ENCODE measurements at places on chromosomes 13 and 19.

DNA sequence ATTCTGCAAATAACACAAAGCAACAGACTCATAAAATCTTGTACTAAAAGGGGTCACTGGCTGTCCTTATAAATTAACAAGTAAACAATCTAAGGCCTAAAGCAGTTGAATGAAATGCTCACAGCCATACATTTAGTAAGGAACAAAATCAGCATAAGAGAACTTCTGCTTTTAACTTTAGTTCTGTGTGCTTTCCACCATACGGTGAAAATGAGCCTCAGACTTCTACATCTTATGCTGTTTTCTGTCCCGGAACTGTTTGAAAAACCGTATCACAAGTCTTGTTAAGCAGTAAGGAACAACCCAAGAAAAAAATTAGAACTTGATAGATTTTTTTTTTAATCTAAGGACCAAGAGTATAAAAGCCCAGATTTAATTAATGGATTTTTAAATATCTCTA is 549.1 kb upstream of the MIR17HG start:
- no peak for DNase-seq

- DNase-seq = no peak
Observed at GRCh38 chr13:43339805-43340550, 316.6 kb downstream of the DNAJC15 start.

DNA sequence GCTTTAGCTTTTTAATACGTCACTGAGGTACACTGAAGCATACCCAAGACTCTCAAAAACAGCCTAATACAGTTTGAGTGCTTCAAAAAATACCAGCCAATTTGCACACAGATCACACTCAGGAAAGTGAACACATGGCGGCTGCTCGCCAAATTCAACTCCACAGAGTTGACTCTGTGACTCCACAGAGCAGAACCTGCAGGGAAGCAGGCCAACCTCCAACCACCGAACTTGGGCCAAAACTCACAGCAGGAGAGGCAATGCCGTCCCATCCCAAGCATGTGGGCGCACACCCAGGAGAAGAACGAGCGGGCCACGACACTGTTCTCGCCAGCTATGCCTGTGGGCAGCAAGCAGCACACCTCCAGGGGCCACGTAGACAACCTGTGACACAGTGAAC is 21.1 kb downstream of the ELL start:
- DNase-seq = no peak

DNA sequence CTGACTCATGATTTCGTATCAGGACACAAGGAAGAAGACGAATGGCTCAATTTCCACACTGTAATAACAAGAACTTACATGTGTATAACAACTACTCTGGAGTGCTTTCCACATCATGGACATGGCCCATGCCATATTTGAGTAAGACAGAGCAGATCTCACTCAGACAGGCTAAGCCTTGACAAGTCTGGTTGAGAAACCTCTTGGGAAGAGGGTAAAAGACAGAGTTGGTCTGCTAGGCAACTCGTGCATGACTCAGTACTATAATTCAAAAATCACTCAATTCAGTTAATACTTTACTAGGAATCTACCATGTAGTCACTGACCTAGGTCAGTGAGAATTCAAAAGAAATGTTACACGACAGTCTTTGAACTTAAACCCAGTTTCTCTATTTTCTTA is 5.7 kb upstream of the THSD1 start:
- DNase-seq = no peak

DNA sequence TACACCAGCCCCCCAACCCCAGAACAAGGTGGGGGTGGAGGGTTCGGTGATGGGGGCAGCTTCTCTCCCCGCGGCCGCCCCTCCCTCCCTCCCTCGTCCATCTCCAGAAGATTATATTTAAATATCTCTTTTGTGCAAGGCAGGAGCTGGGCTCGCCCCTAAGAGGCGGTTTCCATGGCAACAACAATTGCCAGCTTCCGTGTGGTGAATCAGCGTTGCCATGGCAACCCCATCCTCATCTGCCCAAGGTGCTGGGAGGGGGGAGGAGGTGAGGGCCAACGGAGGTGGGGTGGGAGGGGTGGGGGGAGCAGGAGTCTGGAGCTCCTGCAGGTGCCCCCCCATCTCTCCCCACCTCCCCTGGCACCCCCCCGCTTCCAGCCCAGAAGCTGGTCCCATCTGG is 46.4 kb downstream of the CELF5 start:
- peak; percentile 67 for DNase-seq

GRCh38 chr13:39306639-39307589 is 268.7 kb downstream of the NHLRC3 start:
- DNase-seq = no peak

DNA sequence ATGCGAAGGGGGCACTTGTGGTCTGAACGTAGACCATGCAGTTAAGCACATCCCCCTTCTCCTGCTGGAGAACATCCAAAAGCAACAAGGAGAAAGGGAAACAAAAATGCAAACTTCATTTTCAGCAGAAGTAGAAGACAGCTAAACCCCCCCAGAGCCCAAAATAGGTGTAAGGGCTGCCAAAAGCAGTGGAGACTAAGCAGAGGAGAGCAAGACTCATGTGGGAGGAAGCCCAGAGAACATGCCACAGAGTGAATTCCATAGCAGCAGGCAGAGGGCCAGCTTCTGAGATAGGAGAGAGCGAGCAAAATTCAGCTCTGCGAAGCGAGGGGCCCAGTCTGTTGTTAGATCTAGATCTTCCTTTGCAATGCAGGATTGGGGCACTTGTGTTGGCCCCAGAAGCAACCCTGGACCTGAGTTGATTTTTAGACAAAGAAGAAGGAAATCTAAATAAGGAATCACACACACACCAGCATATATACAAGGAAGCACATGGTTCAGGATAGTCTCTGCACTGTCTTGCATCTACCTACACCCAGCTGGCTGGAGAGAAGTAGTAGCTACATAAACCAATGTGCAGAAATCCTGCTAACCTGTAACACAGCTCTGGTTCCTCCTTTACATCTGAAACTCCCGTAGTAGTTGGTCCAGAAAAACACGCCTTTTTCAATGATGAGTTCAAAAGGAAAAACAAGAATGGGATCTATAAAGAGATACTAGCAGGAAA is 199.6 kb downstream of the SPRY2 start:
- no peak for DNase-seq

- DNase-seq = no peak
Observed at GRCh38 chr13:114124431-114124830, 8.0 kb downstream of the RASA3 start.

DNA sequence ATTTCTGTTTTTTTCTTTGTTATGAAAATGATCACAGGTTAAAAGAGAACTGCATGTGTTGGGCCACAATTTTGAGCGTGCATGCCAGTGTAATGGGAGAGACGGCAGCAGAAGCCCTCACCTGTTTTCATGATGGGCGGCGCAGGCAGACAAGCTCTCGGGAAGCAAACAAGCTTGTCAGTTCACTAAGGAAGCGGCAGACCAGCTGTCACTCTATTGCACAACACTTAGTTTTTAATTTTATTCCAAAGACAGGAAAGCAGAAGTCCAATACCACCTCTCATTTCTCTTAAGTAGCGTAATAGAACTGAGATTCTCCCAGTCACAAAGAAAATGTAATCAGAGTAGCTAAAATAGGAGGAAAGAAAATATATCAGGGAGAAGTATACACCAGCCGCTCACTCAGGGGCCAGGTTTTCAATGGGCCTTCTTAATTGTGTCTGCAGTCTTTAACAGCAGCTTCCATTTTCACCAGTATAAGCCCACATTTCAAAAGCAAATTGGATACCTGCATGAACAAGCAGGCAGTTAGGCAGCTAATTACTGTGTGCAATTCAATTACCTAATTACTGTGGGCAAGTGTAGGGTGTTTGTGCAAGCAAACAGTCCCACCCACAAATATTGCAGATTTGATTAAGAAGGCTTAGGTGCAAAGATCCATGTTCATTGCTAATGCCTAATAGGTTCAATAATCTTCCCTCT is 711.4 kb downstream of the DIAPH3 start:
- DNase-seq = peak; percentile 67

DNA sequence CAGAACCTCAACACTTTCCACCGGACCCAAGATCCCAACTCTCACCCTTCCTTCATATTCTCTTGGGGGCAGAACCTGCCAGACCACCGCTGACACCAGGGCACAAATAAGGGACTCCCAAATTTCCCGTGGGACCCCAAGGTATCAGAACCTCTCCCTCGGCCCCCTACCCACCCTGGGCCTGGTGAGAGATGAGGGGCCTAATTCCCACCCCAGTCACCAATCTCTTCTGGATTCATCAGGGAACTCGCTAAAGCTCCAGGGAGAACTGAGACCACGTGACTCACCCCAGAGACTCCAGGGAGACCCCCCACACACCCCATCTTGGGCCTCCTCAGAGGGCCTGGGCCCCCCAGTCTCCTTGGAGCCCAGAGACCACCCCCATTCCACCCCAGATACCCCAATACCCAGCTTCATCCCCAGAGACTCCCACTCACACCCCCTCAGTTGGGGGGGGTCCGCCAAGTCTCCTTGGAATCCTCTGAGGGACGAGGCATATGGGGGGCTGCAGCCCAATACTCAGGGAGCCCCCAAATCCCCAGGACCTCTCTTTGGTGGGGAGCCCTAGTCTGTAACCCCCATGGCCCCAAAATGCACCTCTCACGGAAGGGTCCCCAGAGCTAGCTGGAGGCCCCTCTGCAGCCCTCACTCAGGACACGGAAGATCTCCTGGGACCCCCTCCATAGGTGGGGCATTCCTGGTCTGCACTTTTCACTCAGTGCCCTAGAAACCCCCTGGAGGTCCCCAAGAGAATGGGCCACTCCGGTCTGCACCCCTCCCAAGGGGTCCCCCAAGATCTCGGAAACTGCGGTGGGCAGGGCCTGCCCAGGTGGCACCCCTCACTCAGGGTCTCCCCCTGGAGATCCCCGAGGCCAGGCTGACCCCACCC is 1.6 kb downstream of the LMNB2 start:
- DNase-seq = no peak
